IMR-90 (cell line): ENCODE measurements at places on chromosomes 11 and 22. TPM values are rescaled to one million over a fixed set of nuclear protein-coding genes. Genes with fewer than 3 reads are reported as not detected.
A peak's percentile ranks its signal among the peaks of the same experiment; 100 is the strongest.

DNA sequence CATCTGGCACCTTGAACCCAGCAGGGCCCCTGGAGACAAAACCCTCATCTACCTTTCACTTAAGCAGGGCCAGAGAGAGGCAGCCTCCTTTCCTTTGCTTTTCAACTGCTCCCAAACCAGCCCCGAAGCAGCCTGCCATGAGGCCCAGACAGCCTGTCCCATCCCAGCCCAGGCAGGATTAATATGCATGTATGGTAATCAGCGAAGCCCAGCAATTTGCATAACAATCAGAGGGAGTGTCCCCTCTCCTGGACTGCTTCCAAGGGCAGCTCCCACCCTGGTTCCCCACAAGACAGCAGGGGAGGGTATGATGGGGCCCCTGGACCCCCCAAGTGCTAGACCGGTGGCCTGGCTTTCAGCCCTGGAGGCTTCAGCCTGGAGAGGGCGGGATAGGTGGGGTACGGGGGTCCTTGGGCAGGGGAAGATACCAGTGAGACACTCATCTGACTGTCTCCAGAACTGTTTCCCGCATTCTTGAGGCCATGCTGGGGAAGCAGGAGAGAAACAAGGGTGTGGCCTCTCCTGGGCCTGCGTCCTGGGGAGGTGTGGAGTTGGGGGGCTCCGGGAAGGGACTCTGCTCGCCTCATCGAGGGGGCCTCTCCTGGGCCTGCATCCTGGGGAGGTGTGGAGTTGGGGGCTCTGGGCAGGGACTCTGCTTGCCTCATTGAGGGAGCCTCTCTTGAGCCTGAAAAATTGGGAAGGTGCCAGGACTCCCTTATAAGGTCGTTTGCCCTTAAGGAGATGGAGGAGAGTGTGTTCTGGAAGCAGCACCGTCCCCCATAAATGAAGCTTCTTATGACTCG is 93.2 kb upstream of the PRR5 start:
- no peak for DNase-seq

GRCh38 chr11:103703437-103703836 is 333.0 kb upstream of the DDI1 start:
- DNase-seq: no peak

DNA sequence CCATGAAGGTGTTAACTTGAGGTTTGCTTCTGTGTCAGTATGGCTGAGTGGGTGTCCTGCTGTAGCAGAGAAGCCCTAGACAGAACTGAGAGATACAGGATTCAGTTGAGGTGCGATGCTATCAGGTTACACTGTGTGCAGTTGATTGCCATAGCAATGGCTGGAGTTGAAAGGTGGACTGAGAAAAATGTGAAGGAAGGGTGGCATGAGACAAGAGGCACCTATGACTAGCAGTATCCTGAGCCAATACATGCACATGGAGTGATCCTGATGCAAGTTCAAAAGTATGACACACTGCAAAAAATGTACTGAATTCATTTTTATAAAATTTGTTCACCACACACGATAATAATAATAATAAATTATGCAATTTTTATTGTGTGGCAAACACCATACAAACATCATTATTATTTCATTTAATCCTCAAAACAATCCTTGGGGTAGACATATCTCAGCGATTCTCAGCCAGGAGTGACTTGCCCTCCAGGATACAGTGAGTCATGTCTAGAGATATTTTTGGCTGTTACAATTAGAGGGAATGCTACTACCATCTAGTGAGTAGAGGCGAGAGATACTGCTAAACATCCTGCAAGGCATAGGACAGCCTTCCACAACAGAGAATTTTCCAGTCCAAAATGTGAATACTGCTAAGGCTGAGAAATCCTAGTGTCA is 3.9 kb upstream of the PIWIL4 start:
- peak; percentile 77 for DNase-seq

DNA sequence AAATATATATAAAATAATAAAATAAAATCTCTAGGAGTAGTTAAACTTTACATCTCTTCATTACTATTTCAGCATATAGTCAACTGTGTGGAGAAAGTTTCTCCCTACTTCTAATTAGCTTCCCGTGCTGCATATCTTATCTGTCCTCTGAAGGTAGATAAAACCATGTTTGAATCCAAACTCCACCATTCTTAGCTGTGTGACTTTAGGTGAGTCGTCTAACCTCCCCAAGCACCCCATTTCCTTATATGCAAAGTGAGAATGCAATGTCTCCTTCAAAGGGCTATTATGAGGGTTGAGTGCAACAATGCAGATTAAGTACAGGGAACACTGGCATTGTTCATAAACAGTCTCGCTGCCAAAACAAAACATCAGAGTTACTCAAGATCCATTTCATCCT is 80.8 kb upstream of the DRD2 start:
- DNase-seq: no peak

The APOA5 gene
- polyA plus RNA-seq: not detected in 2 replicates

GRCh38 chr22:25131198-25131887 is 68.3 kb upstream of the CRYBB3 start:
- no peak for DNase-seq

GRCh38 chr11:117591316-117592039 is 205.5 kb downstream of the DSCAML1 start:
- DNase-seq: no peak

DNA sequence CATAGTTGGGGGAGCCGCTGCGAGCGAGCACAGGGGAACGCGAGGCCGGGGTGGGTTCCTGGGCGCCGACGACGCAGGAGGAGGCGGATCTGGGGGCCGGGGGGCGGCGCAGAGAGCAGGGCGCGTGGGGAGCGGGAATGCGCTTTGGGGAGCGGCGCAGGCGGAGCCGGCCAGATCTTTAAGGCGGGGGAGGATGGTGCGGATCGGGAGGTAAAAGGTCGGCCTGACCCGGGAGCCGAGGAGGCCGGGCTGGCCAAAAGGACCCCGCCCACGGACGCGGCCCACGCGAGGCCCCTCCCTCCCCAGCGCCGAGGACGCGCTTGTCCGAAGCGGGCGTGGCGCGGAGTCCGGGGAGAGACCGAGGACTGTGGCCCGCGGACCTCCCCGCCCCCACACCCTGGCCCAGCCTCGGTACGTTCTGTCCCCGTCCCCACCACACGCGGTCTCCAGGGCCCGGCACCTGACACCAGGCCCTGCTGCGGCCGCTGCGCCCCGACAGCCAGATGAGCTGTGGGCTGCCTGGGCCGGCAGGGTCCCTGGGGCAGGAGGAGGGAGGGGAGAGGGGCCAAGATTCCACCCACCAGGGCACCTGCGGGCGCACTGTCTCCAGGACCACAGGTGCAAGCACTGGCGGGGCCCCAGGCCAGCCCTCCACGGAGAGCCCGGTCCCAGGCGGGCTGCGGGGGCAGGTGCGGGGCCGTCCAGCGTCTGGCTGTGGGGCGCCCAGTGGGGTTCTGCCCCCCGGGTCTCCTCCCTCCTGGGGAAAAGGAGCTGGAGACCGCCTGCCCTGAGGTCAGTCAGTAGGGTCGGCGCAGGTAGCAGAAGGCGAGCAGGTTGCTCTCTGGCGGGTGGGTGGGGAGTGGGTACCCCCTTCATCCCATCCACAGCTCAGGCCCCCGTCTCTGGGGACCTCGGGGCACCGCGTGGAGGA is 10.9 kb downstream of the PIM3 start:
- DNase-seq: no peak
